ENCODE measurements at places on chromosomes 4 and X. TPM values are rescaled to one million over a fixed set of nuclear protein-coding genes. Genes with fewer than 3 reads are reported as not detected.

DNA sequence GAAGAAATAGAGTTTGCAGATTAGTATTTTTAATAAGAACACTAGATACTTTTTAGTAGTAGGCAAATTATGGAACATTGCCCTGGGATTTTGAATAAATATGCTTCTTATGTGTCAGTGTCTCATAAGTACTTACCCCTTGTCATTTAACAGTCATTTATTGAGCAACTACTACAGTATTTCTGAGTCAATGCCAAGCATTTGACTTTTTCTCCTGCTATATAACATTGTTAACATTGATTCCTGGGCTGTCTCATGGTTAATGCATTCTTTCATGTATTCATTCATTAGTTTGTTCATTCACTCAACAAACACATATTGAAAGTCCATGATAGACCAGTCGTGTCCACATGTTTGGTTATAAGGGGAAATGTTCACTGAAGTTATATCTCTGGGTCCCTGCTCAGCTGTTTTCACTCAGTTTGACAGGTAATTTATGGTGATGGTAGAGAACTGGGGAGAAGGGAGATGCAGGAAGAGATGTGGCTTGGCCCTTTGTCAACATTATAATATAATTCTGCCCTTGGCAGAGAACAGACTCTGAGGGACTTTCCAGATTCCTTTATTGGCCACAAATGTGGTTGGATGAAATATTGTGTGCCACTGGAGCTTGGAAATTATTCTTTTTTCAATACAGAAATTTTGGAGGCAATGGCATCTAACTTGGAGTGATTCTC, 49.8 kb downstream of the OSTC start:
- DNase-seq, result no peak

GPR34 gene
- polyA plus RNA-seq, result 0.17 TPM

DNA sequence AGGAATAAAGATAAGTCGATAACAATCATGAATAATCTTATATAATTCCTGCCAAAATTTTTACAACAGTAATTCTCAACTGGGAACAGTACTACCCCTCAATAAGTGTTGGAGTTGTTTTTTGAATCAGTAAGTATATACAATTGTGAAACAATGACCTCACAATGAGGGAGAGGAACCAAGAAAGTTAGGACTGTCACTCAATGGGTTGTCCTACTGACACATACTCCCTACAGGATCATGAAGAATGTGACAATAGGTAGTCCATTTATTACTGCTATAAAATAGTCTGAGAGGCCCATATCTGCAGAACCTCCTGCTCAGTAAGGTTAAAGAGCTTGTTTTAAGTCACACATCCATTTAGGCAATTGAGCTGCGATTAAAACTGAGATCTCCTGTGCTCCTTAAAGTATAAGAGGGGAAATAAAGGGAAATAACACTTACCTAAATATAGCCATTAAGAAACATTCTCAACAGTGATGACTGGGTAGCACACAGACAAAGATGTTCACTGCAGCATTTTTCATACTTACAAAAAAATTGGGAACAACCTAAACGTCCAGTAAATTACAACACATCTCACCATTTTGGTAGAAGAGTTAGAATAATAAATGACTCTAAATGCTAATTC, 26.2 kb downstream of the FBXW7 start:
- no peak for DNase-seq

DNA sequence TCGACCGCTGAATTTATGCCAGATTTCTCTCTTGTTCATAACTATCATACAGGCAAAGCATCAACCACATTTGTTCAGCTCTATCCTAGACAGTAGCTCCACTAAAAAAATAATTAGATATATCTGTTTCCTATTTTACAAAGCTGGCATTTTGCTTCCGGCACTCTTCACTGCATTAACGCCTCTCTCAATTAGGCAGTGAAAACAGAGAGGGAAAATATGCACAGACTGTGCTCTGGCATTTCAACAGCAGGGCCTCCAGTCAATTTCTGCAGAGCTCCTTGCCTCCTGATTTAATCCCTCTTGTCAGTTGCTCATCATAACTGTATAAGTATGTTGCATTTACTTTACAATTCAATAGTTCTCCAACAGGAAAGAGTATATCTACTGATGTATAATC, 666.9 kb upstream of the INTU start:
- no peak for DNase-seq

MID1 gene
- polyA plus RNA-seq, result 27.2 TPM
